Neural crest cell (in vitro differentiated cells): ENCODE measurements at places on chromosomes 12 and 14.

- DNase-seq = peak; percentile 67
Observed at GRCh38 chr14:23559010-23559925, 3.2 kb downstream of the THTPA start.

GRCh38 chr12:98217257-98217656 lies 298.1 kb upstream of the TMPO start:
- no peak for DNase-seq

- no peak for DNase-seq
Observed at GRCh38 chr12:31756977-31757420, 28.2 kb upstream of the AMN1 start.

GRCh38 chr12:113260127-113260526 lies 38.9 kb downstream of the TPCN1 start:
- no peak for DNase-seq

GRCh38 chr14:104135904-104136471 lies 2.4 kb upstream of the KIF26A start:
- DNase-seq = no peak

- no peak for DNase-seq
Observed at GRCh38 chr12:107418981-107419380, 266.6 kb upstream of the PWP1 start.

DNA sequence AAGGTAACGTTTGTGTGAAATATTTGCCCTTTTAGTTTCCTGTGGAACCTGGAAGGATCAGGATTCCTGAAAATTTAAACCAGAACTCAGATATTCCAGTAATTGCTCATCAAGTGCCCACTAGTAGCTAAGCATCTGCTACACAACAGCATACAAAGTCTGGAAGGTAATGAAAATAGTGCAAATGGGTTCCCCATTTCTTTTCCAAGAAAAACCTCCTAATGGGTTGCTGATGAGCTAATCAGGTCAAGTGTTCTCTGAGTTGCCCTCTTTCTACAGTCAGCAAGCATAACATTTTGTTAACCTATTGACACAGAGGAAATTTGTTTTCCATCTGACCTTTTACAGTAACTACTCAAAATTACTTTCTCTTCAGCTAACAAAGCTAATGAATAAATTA lies 83.6 kb upstream of the PMCH start:
- no peak for DNase-seq

DNA sequence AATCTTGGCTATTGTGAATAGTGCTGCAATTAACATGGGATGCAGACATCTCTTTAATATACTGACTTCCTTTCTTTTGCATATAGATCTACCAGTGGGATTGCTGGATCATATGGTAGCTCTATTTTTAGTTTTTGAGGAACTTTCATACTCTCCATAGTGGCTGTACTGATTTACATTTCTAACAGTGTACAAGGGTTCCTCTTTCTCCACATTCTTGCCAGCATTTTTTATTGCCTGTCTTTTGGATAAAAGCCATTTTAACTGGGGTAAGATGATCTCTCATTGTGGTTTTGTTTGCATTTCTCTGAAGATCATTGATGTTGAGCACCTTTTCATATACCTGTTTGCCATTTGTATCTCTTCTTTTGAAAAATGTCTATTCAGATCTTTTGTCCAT lies 8.4 kb downstream of the AMDHD1 start:
- DNase-seq = no peak

GRCh38 chr12:89992668-89993451 lies 284.2 kb upstream of the ATP2B1 start:
- no peak for DNase-seq

DNA sequence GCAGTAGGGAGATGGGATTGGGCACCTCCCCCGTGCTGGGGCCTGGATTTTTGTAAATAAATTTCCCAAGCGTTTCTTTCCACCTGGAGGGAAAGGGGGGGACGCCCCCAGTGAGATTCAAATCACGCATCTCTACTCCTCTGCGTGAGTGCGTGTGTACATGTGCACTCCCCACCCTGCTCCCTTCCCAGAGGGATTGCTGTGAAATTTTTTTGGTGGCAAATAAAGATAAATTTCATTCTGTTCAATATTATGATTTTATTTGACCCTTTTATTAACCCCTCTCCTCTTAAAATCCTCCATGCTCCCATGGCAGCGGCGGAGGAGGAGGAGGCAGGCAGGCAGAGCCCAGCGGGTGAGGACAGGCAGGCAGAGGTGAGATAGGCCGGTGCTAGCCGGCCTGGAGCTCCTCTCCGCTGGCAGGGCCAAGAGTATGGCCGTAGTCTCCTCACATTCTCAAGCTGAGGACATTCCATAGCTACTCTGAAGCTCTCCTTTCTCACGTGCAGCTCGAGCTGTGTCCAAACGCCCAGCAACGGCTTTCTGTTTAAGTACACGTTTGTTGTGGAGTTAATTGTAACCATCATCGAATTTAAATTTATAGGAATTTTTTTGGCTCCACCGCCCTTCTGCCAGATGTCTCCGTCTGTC lies 1.5 kb upstream of the HOTAIR start:
- no peak for DNase-seq

DNA sequence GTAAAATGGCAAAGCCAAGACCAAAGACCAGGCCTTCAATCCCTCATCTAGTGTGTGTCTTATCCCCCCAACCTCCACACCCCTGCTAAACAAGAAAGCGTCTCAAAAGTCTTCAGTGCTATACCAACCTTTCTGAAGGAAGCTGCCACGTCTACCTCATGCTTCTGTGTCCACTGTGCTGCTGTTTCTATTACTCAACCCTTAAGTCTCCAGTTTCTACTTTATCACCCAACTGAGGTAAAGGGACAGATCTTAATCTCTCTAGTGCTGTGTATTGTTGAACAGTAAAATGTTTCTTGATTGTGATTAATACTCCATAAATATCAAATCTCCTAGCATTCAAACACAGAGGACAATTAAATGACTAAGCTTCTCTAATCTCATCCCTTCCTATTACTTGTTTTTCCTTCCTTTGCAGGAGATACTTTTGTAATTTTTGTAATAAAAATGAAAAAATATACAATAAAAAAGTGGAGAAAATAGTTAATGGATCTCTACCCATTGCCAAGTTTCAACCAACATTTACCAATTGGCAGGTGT lies 23.3 kb downstream of the BTBD7 start:
- DNase-seq = no peak

DNA sequence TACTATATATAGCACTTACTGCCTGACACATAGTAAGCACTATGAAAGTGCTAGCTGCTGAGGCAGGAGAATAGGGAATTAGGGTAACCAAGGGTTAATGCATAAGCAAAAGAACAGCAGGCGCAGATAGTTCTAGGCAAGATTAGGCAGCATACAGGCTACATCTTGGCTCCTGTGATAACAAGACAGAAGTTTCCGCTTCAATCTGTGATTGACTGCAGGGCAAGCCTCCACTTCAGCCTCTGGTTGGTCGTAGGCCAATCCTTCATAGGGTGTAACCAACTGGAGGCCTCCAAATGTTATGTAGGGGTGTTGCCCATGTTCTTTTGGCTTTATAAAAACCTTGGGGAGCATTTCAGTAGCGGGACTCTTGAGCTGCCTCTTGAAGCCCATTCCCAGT lies 46.9 kb downstream of the KLHL28 start:
- DNase-seq = no peak

DNA sequence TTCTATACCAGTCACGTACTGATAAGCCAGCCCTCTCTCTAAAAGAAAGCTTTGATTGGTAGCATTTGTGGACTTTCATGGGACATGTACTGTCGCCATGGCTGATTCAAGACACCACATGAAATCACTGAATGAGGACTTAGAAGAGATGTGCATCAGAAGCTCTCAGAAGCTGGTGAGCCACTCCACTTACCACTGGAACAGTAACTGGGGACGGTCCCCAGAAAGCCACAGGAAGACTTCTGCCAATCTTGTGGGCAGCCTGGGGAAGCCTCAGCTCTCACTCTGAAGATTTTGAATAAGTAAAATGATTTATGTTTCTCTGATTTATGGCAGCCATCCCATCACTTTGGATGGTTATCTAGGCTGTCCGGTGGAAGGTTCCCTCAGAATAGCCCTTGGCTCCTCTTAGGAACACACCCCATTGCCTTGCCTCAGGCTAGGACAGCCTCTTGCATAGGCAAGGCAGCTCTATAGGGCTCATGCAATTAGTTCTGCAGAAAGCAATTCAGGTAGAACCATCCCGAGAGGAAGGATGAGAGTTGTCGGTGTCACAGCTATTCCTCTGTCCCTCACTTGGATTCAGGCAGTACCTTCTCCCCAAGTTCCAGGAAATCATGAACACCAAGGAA lies 9.8 kb downstream of the DHRS1 start:
- DNase-seq = no peak

DNA sequence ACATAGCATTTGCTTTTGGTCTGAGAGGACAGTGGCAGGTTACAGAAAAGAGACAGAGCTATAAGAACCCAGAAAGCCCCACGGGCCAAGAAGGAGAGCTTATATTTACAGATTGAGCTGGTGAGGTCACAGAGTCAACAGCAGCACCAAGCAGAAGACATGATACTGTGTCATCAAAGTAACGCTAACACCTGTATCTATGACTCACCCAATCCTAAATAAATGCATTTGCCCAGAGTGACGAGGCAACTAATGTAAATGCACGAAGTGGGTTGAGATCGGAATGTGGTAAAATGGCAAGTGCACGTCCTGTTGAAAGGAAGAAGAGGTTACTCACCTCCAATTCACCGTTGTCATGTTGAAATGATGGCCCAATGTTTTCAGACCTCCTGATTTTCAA lies 6.7 kb upstream of the CD163L1 start:
- DNase-seq = no peak

GRCh38 chr14:54220071-54220703 lies 176.6 kb upstream of the CDKN3 start:
- peak; percentile 15 for DNase-seq

GRCh38 chr14:63275611-63276010 lies 43.1 kb downstream of the GPHB5 start:
- DNase-seq = no peak

- no peak for DNase-seq
Observed at GRCh38 chr12:93778306-93778705, 101.1 kb downstream of the CRADD start.

- DNase-seq = no peak
Observed at GRCh38 chr14:93262446-93262845, 55.4 kb downstream of the UBR7 start.

DNA sequence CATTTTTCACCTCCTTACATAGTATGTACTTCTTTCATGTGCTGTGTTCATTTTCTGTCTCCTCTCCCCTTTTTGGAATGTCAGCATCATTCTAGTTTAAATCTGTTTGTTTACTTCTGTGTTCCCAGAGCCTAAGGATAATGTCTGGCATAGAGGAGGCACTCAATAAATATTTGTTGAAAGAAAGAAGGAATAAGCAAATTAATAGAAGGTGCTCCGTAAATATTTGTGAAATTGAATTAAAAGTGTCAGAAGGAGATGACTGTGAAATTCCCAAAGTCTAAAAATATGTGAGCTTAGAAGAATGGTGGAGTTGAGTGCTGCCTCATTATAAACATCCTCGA lies 3.3 kb upstream of the CDKN1B start:
- no peak for DNase-seq

DNA sequence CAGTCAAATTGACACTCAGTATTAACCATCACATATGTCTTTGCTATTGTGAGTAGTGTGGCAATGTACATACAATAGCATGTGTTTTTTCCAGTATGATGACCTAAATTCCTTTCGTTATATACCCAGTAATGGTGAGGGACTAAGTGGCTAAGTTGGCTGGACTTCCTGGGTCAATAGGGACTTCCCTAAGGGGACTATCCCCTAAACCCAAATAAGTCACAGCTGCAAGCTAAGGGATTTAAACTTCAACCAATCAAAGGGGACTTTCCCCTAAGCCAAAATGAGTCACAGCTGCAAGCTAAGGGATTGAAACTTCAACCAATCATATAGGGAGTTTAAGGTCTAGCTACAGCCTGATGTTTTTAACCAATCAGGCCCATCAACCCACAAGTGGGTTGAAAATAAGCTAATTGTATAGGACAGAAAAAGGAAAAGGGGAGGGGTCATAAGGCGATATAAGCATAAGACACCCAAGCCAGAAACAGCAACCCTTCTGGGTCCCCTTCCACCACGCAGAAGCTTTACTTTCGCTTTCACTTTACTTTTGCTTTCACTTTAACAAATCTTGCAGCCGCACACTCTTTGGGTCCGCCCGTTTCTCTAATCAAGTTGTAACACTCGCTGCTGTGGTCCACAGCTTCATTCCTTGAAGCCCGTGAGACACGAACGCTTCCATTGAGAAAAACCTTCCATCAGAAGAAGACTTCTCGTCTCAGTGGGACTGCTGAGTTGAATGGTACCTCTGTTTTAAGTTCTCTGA lies 404.4 kb downstream of the FLRT2 start:
- no peak for DNase-seq

DNA sequence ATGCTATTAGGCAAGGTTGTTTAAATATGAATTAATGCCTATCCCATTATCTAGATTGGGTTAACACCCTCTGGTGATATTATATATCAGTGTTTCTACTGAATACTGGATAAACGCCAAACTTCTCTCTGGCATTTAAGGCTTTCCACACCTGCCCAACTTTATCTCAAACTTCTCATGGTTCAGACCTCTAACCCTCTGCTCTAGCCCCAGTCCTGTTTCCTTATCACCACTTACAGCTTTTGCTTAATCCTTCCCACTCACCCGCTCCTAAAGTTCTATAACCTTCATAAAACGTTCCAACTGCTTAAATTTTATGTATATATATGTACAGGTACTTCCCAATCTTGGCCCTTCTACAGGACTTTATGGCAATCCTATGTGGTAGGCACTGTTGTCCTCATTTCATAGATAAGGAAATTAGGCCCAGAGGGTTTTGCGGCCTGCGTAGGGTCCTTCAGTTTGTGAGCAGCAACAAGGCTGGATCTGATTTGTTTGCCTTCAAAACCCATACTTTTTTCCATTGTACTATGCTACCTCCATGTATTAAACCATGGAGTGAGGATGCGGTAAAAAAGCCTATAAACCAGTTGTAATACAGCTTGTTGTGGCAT lies 1.2 kb downstream of the LPCAT3 start:
- DNase-seq = no peak

GRCh38 chr14:64467566-64467965 lies 2.3 kb downstream of the AKAP5 start:
- DNase-seq = no peak

GRCh38 chr14:106883218-106883692 lies 1356.9 kb downstream of the TMEM121 start:
- DNase-seq = no peak

- no peak for DNase-seq
Observed at GRCh38 chr14:75770635-75771034, 109.6 kb downstream of the TTLL5 start.

- DNase-seq = no peak
Observed at GRCh38 chr12:44431647-44432343, 444.3 kb downstream of the NELL2 start.

GRCh38 chr14:69087061-69087461 lies 65.9 kb downstream of the DCAF5 start:
- no peak for DNase-seq

- no peak for DNase-seq
Observed at GRCh38 chr12:58455136-58455535, 465.2 kb downstream of the LRIG3 start.

GRCh38 chr14:97366400-97366799 lies 569.2 kb downstream of the VRK1 start:
- DNase-seq = no peak

DNA sequence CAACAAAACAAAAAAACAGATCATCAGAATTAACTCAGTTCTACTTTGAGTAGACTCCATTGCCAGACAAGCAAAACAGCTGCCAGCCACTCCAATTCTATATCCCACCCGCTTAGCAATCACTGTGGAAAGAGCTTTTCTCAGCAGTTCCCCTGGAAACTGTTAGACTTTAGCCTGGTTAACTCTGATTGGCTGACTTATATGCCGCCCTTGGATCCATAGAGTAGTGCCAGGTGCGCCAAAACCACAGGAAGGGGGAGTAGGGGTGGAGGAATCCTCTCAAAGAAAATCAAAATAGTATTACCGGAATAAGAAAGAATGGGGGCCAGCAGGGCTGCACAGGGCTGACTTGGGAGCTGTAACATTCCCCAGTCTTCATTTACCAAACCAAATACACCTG lies 5.4 kb upstream of the EML5 start:
- DNase-seq = no peak
